GM13976 (cell line): ENCODE measurements at places on chromosomes 3 and 15.

GRCh38 chr15:29911705-29912104 is 89.4 kb upstream of the TJP1 start:
- no peak for DNase-seq

- DNase-seq, result peak; percentile 82
These were observed at the start of gene ZNF592 for GRCh38 chr15:84748274-84749110. ZNF592 (plus strand) TSS chr15:84748592; CDS start chr15:84782676, 34,084 bp downstream.

DNA sequence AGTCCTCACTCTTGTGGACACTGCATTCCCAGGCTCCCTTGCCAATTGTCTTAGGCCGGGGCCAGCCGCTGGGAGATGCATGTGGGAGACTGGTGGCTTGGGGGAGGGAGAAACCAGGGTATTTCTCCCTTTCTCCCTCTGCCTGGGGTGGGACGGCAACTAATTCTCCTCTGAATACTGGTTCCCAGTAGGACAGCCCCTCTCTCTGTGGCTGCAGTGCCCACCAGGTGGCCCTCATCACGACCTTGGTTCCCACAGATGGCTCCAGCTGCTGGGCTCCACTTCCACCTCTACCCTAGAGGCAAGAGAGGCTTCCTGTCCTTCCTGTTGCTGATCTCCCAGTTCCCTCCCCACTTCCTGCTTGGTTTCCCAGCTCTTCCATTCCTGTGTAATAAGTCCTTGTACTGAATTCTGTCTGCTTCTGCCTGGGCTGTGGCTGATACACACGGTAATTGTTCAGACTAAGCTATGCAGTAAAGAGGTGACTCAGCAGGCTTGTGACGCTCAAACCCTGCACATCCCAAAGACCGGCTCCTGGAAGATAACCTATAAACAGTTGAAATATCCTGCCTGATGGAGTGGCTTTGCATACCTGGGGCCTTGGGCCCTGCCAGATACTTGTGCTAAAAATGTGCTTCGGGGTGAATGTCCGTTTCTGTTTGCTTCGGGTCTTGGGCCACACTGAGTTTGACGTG is 20.4 kb upstream of the COPG1 start:
- no peak for DNase-seq

GRCh38 chr3:26931896-26932295 is 309.3 kb downstream of the LRRC3B start:
- DNase-seq, result no peak

DNA sequence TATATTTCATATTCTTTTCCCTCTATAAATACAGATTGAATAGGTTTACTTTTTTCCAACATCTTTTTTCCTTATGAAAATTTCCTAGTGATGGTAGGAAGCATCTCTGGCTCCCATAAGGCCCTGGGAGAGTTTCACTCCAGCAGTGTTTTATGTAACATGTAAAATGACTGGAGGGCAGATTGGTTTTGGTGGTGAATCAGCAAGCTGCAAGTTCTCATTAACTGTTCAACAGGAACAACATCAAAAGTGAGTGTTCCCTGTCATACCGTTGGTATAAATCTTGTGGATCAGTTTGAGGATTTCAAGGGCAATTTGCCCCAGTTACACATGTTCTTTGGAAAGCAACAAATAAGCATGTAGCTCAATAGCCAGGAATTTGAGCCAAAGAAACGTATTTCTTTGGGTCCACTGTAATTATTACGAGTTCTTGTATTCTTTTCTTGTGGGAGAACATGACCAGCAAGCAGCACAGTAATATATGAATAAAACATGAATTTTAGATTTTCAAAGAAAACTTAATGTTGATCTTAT is 345.7 kb downstream of the SV2B start:
- no peak for DNase-seq

DNA sequence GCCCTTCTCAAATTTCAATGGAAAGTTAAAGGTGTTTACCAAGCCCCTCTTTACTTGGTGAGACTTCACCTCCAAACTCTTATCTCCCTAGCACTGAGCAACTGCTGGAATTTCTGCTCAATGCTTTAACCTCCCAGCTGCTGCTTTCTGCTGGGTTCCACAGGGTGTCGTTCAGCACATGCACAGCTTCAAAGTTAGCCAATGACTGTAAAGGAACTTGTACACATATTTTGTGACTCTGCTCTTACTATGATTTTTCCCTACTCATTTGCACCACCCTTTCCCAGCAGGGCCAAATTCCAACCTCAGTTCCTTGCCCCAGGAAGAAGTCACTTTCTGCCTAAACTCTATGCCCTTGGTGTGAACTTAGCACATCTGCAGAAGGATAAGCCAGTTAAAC is 89.7 kb downstream of the ULK4 start:
- DNase-seq, result no peak

DNA sequence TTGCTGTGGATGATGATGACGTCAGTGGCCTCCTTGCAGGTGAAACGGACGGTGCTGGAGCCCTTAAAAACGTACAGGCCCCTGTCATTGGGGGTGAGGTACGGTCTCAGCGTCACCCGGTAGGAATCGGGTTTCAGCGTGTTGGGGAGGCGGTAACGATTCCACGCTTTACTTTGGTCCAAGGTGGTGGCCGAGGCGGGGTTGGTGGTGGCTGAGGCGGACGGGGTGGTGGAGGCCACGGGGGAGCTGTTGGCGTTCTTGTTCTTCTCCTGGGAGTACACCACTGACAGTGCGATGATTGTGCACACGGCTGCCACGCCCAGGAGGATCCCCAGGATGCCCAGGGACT is 8.5 kb downstream of the ANPEP start:
- DNase-seq, result no peak

GRCh38 chr3:43210049-43211027 is 76.0 kb upstream of the SNRK start:
- no peak for DNase-seq

DNA sequence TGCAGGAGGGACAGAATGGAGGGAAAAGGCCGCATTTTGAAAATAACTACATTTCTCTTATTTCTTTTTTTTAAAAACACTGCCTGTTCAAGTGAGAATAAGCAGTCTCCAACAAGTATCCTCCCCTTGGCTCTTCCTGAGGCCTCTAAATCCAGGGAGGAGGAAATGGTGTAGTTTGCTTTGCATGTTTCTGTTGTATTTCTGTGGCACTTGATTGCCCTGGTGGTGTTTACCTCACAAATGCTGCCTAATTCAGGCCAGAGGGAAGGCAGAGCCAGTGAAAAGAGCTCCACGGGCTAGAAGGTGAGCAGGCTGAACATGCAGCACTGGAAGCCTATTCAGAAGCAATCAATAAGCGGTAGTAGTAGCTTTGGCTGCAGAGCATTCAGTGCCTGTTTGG is 149.3 kb upstream of the ATP11B start:
- no peak for DNase-seq

- no peak for DNase-seq
These were observed 61.3 kb downstream of the ZDHHC19 start for GRCh38 chr3:196149831-196150301.

DNA sequence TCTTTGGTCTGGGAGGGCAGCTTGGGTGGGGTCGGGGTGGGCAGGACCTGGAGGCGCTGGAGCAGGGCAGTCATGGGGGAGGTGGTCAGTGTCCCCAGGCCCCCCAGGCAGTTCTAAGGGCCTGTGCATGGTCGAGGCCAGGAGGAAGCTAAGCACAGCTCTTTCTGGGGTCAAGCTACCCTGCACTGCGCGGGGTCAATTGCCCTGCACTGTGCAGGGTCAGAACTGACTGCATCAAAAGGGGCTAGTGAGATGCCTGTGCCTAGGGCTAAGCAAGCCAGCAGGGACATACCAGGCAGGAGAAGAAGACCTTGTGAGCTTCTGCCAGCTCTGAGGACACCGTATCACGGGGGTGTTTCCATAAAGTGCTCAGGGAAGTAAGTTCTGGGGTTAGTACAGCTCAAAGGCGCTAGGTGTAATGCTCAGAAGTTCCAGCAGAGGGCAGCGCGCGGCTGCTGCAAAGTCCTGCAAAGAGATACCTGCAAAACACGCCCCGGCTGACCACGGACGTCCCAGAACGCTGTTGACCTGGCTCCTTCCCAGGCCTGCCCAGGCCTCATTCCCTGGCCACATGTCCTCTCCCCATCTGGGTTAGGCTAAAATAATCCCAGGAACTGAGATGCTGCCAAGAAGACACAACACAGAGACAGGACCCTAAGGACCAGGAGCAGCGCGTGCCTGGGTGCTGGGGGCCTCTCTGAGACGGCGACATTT is 18.8 kb upstream of the IQSEC1 start:
- DNase-seq, result peak; percentile 90

DNA sequence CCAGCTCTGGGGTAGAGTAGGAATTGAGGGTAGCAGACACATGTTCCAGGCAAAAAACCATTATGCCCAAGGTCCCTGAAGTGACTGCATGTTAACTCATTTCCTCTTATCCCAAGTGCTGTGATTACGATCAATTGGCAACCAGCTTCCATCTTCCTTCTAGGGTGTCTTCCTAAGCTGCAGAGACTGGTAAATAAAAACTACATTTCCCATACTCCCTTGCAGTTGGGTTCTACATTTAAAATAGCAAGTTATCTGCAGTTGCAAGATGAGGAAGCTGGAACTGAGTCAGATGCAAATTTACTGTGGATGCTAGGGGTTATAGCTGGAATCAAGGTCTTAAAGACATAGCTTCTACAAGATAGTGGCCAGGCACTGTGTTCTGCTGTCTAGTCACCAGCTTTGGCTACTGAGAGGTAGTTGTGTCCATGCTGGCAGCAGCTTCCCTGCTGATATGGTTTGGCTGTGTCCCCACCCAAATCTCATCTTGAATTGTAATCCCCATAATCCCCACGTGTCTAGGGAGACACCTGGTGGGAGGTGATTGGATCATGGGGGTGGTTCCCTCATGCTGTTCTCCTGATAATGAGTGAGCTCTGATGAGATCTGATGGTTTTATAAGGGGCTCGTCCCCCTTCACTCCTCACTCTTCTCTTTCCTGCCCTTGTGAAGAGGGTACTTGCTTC is 51.3 kb upstream of the FBN1 start:
- DNase-seq, result no peak

- DNase-seq, result no peak
These were observed 105.6 kb downstream of the GTPBP8 start for GRCh38 chr3:113096188-113096892.

GRCh38 chr3:23496165-23496564 is 293.0 kb downstream of the UBE2E2 start:
- peak; percentile 18 for DNase-seq

DNA sequence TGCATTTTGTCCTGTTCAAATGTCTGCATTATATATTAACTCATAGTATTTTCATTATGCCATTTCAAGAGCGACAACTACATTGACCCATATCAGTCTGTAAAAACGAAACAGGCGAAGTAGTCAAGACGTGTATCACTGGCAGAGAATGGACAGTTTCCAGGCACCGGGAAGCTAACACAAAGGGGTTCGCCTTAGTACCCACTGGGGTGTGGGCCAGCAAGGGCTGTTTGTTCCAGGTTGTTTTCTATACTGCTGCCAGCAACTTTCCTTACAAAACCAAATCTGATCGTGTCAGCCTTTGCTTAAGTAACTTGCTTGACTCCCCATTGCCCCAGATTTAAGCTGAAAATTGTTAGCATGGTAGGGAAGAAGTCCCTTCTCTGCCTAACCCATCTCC is 87.1 kb downstream of the CGNL1 start:
- no peak for DNase-seq

DNA sequence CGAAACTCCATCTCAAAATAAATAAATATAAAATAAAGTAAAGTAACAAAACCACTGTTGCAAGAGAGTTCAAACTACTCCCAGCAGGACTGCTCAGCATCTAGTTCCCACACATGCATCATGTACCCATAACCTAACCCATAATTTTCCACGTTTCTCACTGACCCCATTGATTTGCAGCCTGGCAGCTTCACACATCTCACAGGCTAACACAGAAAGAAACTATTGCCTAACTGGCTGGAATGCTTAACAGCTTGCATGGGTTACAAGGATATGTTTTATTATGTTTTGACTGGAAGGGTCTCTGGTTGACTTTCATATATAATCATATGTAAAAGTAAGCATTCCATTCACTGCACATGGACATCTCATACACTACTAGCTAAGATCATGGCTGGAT is 55.6 kb upstream of the TBC1D23 start:
- no peak for DNase-seq

DNA sequence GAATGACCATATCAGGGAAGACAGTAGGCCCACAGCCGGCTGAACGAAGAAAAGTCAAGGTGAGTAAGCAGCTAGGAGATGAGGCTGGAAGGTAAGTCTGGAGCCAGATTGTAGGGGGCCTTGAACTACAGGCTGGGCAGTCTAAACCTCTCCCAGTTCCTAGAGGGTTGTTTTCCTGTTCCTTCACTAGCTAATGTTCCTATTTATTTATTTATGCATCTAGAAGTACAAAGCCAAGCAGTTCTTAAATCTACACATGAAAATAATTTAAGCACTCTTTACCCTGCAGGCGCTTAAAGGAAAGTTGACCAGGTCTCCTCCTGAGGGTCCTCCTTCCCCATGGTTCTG is 3.7 kb downstream of the ACAA1 start:
- no peak for DNase-seq

GRCh38 chr3:21643752-21644151 is 107.3 kb downstream of the ZNF385D start:
- DNase-seq, result no peak

DNA sequence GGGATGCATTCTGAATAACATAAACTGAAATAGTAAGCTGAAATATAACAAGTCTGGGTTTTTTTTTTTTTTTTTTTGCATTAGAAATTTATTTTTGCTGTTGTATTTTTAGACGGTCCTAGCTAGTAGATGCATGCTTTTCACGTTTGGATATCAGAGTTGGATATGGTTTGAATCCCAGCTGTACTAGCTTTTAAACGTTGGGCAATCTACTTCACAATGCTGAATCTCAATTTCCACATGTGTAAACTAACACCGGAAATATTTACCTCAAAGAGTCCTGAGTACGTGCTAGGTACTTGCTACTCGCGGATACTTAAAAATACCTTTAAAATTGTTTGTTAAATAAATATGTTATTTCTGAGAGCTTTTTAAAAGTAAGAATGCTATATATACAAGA is 139.8 kb downstream of the BBX start:
- DNase-seq, result no peak

DNA sequence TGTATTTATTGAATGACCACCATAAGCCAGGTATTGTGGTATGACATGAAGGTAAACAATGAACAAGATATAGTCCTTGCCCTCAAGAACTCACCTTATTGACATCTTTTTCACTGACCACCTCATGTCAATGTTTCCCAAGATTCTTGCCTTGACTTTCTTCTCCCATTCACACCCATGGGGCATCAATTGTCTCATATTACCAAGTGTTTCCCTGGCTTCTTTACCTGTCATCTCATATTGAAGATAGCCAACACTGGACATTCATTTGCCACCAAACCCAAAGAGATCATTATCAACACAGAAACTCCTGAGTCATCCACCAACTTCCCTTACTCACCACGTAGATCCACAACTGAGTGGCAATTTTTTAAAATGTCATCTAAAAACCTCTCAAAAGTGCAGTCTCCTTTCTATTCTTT is 2.2 kb downstream of the EFHB start:
- no peak for DNase-seq
